Mesenchymal stem cell (in vitro differentiated cells and primary cell): ENCODE measurements at places on chromosomes 2 and 18.

- no peak for DNase-seq
Measured at GRCh38 chr2:106972782-106973181, 86.8 kb upstream of the ST6GAL2 start.

GRCh38 chr2:221486106-221486505 is 86.0 kb downstream of the EPHA4 start:
- no peak for DNase-seq

DNA sequence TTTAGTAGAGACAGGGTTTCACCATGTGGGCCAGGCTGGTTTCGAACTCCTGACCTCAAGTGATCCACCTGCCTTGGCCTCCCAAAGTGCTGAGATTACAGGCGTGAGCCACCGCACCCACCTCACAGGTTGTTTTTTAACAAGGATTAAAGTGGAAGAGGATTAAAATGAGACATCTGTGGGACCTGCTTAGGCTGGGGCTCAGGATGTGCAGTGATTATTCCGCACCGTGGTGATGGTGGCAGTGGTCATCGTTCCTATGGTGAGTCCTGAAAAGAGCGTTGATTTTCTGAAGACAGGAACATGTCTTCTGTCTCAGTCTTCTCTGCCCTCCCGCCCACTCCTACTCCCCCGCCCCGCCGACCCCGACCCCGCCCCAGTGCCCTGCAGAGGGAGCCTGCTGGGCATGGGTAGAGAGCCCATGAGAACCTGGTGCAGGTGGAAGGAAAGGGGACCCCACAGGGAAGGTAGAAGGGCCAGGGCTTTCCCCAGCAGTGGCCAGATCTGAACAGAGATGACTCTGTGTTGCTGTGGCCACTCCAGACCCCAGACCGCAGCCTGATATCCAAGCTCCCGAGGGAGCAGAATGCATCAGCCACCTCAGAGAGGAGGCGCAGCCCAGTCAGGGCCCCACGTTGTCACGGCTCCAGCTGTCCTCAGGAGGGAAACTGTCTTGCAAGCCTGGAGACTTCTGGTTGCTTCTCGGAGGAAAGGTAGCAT is 34.5 kb upstream of the FOSL2 start:
- DNase-seq = peak; percentile 48

DNA sequence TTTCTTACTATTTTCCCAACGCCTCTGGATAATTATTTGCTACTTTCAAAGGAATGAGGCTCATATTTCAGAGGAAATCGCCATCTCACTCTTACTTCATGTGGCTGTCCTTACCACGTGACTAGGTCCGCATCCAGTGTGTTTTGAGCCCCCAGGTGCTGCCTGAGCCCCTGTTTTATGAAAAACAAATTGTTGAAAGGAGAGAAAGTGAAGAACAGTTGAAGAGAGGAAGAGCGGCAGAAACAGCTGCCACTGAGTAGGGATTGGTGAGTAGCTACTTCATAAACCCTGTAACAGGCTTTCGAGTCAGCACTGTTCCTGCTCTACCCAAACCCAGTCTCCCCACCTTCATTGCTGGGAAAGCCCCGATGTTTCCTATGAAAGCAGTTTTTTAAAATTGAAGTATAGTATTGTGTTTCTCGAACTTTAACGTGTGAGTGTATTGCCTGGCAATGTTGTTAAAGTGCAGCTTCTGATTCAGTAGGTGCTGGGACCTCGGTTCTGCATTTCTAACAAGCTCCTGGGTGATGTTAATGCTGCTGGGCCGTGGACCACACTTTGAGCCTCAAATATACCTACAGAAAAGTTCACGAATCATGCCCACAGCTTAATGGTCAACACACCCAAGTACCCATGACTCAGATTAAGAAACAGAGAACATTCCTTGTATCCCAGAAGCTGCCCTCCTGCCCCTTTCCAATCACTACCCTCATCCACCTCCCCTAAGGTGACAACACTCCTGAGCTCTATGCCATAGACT is 39.7 kb downstream of the TMEM177 start:
- DNase-seq = no peak

GRCh38 chr2:73156539-73157124 is 43.9 kb upstream of the RAB11FIP5 start:
- DNase-seq = peak; percentile 60

DNA sequence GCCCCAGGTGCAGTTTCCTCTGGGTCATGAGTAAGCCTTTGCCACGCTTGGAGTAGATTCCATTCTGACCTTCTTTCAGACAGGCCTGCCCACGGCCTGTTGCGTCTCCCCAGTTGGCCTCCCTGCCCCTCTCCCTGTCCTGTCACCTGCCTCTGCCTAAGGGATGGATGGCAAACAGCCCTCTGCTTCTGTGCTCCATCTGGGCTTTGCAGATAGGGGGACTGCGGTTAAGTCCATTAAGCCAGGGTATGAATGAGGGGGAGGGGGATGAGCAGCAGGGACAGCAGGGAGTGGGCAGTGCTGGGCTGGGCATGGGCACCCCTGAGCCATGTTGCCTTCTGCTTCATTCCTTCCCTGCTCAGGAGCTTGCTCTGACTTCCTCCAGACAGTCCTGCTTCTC is 37.6 kb upstream of the B3GNT7 start:
- no peak for DNase-seq

DNA sequence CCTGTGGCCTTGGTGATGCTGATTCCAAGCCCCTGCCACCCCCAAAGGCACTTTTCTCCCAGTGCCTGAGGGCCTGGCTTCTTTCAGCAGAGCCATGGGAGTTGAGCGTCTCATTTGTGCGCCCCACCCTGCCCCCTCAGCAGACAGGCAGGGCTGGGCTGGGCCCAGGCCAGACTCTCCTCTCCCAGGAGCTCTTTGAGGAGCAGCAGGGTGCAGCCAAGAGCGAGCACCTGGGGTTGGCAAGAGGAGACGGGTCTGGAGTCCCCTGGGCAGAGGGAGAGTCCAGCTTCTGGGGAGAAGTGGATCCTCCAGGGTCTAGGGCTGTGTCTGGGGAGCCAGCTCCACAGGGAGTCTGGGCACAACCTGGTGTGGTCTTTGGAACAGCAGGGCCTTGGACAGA is 21.2 kb downstream of the NPPC start:
- DNase-seq = no peak

DNA sequence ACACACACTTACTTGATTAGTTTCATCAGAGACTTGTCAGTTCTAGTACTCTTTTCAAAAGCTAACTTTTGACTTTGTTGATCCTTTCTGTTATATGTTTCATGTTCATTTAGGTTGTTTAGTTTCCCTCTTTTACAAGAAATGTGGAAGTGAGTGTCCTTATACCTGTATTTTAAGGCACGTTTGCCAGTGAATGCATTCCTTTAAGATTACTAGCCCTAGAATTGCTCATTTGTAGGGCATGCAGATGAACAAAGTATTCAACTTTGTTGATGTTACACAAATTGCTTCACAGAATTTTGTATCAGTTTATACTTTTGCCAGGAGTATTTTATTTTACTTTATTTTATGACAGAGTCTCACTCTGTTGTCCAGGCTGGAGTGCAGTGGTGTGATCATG is 6.3 kb downstream of the IL1RL2 start:
- DNase-seq = no peak

- DNase-seq = no peak
Measured at GRCh38 chr2:112754564-112754963, 9.8 kb downstream of the CKAP2L start.

DNA sequence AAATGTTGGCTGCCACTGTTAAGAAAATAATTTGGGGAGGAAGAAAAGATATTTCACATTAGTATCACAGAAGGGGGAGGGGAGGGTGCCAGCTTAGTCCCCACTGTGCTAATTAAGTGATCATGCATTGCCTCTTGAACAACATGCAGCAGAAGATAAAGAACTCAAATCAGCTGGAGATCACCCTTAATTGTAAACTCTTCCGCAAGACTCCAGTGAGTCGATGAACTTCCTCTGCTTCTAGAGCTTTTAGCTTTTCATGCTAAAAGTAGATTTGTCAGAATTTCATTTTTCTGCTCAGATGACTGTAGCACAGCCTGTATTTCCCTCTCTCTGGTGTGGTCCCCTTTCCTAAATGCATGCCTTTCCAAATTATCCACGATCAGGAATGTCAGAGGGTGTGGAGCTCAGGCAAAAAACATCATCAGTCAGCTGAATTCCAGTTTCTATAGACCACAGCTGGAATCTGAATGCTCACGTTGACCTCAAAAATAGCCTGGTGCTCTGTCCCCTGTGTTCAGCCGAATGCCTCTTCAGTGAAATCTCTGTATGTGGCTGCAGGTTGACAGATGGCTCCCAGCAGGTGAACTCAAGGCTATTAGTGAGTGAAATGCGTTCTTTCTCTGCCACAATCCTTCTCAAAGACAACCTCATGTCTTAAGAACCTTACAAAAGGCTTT is 156.8 kb upstream of the UNC80 start:
- DNase-seq = no peak

- no peak for DNase-seq
Measured at GRCh38 chr18:22695674-22696073, 237.5 kb upstream of the RBBP8 start.

DNA sequence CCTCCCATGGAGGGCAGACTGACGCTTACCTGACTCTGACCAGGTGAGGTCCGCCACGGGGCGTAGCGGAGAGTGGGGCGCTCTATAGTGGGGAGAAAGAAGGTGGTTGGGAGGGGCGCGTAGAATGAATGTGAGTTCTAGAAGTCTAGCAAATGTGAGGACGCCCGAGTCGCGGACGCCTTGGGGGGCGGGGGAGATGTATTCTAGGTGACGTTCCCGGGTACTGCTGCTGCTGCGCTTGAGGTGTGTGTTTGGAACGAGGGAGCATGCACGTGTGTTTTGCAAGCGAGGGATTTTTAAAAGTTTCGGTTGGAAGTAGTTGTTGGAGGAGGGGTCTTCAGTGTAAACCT is 758 bp downstream of the RIF1 start:
- peak; percentile 27 for DNase-seq

GRCh38 chr2:48510329-48510728 is 19.6 kb upstream of the STON1 start:
- peak; percentile 36 for DNase-seq

DNA sequence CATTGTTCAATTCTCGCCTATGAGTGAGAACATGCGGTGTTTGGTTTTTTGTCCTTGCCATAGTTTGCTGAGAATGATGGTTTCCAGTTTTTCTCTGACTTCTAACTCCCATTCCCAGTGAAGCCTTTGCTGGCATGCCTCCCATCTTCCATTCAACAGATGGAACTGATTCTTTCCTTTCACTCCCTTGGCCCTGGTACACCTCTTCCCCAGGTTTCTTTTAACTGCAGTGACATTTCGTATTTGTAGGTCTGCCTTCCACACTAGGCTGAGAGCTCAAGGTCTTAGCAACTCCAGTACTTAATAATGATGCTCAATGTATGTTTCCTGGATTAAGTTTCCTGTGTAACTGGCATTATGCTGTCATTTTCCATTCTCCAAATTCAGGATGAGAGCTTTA is 48.5 kb downstream of the GAREM1 start:
- DNase-seq = no peak

GRCh38 chr2:120402508-120402907 is 56.6 kb downstream of the INHBB start:
- DNase-seq = no peak

DNA sequence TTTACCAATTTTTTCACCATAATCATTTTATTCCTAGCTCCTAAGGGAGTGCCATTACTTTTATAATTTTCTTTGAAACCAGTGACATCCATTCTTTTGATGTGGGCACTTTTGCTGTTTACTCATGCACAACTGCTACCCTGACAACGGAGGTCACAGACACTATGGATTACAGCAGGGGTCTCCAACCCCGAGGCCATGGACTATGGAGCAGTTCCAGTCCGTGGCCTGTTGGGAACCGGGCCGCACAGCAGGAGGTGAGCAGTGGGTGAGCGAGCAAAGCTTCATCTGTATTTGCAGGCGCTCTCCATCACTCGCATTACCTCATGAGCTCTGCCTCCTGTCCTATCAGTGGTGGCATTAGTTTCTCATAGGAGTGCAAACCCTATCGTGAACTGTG is 34.6 kb downstream of the PRPF40A start:
- DNase-seq = no peak

GRCh38 chr2:228678110-228678509 is 496.6 kb upstream of the SPHKAP start:
- DNase-seq = no peak

- DNase-seq = no peak
Measured at GRCh38 chr2:127087791-127088495, 19.0 kb downstream of the BIN1 start.

DNA sequence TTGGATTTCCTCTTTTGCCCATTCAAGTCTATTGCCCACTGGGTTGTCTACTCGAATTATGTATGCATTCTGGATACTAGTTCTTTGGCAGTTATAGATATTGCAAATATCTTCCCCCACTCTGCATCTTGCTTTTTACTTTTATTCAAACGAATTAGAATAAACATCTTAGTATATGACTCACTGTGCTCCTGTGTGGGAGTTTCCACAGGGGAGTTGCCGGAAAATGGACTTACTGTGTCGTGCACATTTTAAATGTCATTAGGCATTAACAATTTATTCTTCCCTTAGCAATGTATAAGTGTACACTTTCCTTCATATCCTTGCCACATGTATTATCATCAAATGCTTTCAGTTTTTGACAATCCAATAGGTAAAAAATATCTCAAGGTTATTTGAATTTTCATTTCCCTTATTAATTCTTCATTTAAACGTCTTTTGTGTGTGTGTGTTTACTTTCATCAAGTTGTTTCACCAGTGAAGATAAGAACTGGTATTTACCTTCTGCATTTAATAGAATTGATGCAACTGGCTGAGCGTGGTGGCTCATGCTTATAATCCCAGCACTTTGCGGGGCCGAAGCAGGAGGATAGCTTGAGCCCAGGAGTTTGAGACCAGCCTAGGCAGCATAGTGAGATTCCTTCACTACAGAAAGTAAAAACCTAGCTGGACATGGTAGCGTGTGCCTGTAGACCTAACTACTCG is 4.6 kb upstream of the UGT1A5 start:
- DNase-seq = peak; percentile 10

DNA sequence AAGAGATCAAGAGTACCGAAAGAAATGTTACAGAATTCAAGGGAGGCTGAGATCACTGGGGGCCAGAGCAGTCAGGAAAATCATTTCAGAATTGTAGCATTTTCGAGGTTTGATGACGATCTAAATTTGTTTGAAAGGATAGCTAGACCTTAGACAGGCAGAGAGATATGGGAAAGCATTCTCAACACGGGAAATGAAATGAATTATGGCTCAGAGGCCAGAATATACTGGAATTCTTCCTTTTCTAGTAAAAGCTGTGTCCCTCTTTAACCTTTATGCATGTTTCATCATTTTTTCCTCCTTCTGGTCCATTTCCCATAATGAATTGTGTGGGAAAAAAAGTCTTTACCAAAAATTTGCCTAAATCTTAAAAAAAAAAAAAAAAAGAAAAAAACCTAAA is 78.8 kb downstream of the NABP1 start:
- DNase-seq = no peak

DNA sequence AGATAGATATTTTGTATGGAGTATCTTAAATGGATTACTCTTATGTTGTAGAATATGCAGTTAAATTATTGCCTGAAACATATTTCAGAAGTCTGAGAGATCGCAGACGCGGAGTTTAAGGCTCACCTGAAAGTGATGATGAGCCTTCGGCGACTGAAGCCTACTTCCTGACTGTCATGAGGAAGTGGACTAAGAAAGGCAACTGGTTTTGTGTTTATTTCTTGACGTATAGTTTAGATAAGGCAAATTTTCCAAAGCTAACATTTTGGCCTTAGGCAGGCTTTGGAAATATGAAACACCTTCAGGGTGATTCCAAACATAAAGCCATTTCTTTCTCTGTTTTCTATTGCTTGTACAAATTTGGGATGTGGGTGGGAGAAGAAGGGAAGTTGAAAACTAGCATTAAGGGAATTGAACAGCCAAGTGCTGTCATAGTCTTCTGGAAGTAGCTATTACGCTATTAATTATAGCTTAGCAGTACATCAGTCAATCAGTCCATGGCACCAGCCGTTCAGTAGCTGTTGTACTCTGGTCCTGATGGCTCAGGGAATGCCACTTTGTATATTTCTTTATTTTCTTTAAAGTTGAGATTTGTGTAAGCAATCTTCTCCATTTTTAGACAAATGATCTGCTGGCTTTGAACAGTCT is 1.5 kb downstream of the GRHL1 start:
- no peak for DNase-seq
